ENCODE measurements at places on chromosomes 5 and 9.

GRCh38 chr9:134925011-134925511 lies 7.3 kb upstream of the FCN1 start:
- DNase-seq: no peak

DNA sequence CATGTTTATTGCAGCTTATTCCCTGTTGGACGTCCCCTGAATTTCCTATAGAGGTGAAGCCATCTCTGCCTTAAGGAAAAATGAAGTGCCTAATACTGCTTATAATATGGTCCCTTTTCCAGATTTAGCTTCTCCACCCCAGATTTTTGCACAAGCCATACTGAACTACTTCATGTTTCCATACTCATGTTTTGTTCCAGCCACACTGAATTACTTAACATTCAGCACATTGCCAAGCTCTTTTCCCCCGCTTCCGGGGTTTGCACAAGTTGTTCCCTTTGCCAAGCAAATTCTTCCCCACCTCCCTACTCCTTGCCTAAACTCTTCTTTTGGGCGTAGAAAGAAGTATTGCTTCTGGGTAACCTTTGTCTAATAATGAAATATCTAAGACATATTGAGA lies 1.7 kb upstream of the CNTRL start:
- DNase-seq: no peak

- DNase-seq: no peak
Measured at GRCh38 chr9:30967476-30967875, 1417.0 kb upstream of the ACO1 start.

- no peak for DNase-seq
Measured at GRCh38 chr5:2205185-2205585, 322.5 kb upstream of the IRX4 start.

GRCh38 chr9:133134388-133135145 lies 13.5 kb upstream of the RALGDS start:
- DNase-seq: no peak

DNA sequence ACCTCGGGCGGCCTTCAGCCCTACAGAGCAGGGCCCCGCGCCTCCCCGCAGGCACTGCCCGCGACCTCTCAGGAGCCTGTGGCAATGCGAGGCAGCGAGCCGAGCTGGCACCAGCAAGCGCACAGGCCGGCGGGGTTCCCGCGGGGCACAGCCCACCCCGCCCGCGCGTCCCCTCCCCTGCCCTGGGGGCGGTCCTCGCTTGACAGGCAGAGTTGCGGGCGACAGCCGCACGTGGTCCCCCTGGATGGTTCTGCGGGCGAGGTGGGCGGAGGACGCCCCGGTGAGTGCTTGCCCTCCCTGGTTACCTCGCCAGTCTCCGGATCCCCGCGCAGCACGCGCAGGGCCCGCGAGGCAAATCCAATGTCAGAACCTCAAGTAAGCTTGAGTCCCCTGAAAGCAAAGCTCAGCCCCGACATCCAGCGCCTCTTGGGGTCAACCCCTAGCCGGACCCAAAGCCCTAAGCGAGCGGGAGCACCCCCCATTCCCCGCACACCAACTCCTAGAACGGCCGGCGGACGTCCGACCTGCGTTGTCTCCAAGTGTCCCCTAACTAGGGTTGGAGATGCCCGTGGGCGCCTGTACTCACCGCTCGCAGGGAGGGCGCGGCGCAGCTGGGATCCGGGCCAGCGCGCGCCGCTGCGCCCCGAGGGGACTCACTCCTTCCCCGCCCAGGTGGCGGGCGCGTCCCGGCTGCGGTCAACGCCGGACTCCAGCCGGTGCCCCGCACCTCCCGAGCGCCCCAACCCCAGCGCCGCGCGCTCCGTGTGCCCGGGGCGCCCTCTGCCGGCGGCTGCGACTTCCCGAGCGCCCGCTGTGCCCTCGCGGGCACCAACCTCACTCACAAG lies at the start of gene DRD1:
TSS of gene DRD1 (minus strand) at position 123 of the 845 bp plus-strand sequence. CDS start 1,083 bp downstream, outside the sequence.
- DNase-seq: no peak

- no peak for DNase-seq
Measured at GRCh38 chr9:17843236-17843635, 264.4 kb downstream of the SH3GL2 start.

GRCh38 chr5:142853682-142854081 lies 83.5 kb downstream of the ARHGAP26 start:
- no peak for DNase-seq

GRCh38 chr5:138372225-138372624 lies 19.7 kb downstream of the KDM3B start:
- DNase-seq: no peak

DNA sequence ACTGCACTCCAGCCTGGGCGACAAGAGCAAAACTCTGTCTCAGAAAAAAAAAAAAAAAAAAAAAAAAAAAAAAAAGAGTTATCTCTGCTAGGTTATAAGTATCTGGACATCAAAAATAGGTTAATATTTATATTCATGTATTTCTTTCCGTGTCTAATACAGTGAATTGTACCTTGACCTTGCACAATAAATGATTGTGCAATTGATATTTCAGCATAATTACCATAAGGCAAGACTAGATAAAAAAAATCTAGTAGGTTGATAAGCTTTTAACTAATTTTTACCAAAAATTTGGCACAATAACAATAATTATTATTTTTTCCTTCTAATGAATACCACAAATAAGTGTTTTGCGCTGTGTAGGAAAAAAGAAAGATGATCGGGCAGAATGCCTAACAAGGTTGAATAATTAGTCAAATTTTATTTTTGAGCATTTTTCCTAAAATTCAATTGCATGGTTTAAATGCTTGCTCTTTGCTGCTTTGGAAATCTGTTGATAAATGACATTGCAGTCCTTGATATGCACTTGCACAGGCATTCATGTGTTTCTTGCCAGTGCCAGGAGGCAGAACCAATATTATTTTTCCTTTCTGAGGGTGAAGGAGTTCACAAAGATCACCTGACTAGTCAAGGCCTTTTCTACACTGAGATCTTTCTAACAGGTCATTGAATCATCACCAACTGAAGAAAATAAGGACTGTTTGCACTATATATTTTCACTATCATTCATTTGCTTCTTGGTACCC lies 127.5 kb downstream of the ARRDC3 start:
- no peak for DNase-seq

GRCh38 chr9:21890696-21891095 lies 88.3 kb downstream of the MTAP start:
- no peak for DNase-seq

DNA sequence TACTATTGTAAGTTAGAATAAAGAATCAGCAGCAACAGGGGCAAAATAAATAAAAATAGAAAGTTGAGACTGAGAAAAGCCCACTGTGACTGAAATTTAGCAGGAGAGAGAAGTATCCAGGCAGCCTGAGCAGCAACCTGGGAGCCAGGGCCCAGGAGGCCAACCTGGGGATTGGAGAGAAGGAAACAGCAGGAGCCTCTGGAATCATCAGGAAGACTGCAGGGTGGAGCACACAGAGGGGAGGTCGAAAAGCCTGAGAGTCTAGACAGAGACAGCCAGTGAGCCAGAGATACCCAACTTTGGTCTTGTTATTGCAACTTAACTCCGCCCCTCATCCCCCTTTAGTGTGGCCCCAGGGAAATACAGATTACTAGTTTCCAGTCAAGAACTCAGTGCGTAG lies 98.6 kb downstream of the SLC1A3 start:
- DNase-seq: no peak

- no peak for DNase-seq
Measured at GRCh38 chr5:149317281-149318048, 27.8 kb upstream of the GRPEL2 start.

- no peak for DNase-seq
Measured at GRCh38 chr5:82405618-82406204, 127.6 kb upstream of the RPS23 start.

DNA sequence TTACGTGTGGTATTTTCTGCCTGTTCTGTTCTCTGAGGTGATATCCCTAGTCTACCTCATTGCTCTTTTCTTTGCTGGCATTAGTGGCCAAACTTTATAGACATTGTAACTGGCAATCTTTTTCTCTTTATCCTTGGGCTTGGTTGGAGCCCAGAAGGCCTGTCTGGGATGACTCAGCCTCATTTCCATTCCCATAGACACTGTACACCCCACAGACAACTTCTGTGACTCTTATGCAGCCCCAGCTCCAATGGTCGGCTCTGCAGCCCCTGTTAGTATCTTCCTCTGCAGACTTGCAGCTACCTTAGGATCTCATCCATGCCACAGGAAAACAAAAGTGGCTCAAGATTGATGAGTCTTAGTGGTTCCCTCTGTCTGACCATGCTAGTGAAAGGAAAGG lies 79.8 kb downstream of the CFAP95 start:
- DNase-seq: no peak

DNA sequence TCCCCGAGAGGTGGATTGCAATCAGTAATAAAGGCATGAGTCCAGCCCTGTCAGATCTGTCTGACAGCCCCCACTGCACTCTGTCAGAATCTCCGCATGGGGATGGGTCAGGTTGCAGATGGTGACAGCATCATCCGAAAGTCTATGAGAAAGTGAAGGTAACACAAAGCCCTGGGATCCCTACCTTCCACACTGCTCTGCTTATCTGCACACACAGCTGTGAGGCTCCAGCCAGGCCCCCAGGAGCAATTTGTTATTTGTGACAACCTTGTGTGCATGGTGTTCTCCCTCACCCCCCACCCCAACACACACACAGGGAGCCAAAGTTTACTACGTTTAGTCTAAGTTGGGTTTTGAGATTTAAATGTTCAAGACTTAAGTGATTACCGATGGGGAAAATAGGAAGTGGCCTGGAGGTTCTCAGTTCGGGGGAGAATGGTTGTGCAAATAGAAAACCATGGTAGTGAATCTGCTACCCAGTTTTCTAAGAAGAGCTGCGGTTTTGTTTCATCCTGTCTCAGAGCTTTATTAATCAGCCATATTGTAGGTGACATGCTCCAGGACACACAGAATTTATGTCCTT lies 92.7 kb downstream of the SV2C start:
- no peak for DNase-seq

DNA sequence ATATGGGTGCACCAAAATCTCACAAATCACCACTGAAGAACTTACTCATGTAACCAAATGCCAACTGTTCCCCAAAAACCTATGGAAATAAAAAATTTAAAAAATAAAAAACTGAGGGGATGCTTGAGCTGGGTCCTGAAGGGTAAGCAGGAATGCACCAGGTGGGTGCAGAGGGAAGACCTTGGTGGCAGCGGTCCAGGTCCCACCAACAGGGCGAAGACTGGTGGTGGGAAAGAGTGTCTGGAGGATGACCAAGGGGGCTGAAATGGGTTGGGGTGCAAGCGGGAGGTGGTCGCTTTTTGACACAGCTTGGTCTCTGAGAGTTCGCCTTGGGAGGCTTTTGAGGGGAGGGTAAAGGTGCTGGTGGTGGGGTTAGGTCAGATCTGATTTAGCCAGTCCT lies 3.3 kb upstream of the DAB2IP start:
- no peak for DNase-seq

- no peak for DNase-seq
Measured at GRCh38 chr5:141412854-141413539, at the start of gene PCDHGA10. TSS of gene PCDHGA10 (plus strand) at chr5:141412987. CDS start at chr5:141413176, 189 bp downstream.
